Thymus (tissue), 14 donors: ENCODE measurements at places on chromosomes 5 and 9.

GRCh38 chr9:2157277-2158110 lies 142.3 kb downstream of the SMARCA2 start:
- DNase-seq, result peak; percentile 27

- no peak for DNase-seq
Measured at GRCh38 chr5:74021126-74021525, 395.1 kb downstream of the ARHGEF28 start.

DNA sequence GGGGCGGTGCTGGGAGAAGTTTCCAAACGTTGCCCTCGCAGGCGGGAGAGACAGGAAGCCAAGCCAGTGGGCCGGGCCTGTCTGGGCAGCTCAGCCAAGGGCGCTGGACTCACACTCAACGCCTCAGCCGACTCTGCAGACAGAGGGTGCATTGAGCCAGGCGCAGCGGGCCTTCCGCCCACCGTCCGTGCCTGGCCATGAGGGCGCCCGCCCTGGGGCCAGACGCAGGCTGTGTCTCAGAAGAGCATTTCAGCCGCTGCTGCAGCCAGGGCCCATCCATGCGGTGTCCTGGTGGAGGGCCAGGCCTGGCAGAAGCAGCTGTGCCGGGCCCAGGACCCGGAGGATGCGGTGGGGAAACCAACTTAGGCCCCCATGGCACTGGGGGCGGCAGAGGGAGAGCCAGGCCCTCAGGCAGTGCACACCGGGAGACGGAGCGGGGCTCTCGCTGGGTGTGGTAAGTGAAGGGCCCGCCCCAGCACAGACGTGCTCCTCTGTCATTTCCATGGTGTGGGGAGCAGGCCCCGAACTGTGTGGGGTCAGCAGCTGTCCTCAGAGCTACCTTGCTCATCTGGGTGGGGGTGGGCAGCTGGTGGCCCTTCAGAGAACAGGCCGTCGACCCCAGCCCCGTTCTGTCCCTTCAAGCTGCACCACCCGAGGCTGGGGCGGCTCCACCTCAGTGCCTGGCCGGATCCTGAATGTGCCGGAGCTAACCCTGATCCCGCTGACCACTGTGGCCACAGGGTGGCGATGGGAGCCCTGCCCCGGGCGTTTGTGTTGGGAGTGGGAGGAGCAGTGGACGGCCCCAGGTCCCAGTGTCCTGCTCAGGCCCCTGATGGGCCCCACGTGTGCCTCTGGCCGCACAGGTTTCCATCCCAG lies 18.0 kb downstream of the DNLZ start:
- no peak for DNase-seq

- DNase-seq, result no peak
Measured at GRCh38 chr9:6692881-6693361, 47.4 kb upstream of the GLDC start.

- no peak for DNase-seq
Measured at GRCh38 chr9:37997636-37998374, 71.2 kb downstream of the SHB start.

- DNase-seq, result no peak
Measured at GRCh38 chr5:16943846-16944678, 8.0 kb upstream of the MYO10 start.

- DNase-seq, result no peak
Measured at GRCh38 chr5:173888473-173889131, 453 bp downstream of the CPEB4 start.
